CD4-positive, alpha-beta memory T cell (primary cell): ENCODE measurements at places on chromosomes 1 and 21.

DNA sequence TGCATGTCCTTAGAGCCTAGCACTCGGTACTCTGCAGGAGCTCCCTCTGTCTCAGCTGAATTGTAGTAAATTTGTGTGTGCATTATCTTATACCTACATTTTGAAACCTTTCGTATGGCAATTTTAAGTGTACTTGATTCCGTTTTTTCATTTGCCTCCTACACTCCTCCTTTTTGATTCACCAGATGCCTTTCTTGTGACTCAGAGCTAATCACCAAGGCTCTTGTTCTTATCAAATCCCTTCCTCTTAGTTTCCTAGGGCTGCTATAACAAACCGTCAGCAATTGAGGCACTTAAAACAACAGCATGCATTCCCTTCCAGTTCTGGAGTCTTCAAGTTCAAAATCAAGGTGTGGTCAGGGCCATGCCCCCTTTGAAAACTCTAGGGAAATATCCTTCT lies 261.0 kb downstream of the ASTN1 start:
- DNase-seq = no peak

- no peak for DNase-seq
Measured at GRCh38 chr1:173666646-173667045, 3.0 kb downstream of the ANKRD45 start.

DNA sequence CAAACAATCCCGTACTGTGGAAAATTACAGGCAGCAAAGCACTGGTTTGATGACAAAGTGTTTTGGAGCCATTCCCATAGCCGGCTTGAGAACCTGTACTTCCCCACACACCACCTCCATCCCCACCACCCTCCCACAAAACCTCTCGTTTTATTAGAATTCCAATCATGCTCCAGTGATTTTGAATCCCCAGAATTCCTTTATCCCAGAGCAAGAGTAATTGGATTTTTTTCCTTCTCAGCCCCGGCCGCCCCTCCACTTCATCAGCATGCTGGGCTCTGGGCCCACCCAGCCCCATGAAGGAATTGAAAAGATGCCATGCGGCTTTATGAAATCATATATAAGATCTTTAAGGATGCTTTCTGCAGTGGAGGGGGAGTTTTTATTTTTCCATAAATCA lies 136.6 kb downstream of the OMA1 start:
- no peak for DNase-seq

- DNase-seq = no peak
Measured at GRCh38 chr1:199040076-199040905, 401.5 kb downstream of the PTPRC start.

DNA sequence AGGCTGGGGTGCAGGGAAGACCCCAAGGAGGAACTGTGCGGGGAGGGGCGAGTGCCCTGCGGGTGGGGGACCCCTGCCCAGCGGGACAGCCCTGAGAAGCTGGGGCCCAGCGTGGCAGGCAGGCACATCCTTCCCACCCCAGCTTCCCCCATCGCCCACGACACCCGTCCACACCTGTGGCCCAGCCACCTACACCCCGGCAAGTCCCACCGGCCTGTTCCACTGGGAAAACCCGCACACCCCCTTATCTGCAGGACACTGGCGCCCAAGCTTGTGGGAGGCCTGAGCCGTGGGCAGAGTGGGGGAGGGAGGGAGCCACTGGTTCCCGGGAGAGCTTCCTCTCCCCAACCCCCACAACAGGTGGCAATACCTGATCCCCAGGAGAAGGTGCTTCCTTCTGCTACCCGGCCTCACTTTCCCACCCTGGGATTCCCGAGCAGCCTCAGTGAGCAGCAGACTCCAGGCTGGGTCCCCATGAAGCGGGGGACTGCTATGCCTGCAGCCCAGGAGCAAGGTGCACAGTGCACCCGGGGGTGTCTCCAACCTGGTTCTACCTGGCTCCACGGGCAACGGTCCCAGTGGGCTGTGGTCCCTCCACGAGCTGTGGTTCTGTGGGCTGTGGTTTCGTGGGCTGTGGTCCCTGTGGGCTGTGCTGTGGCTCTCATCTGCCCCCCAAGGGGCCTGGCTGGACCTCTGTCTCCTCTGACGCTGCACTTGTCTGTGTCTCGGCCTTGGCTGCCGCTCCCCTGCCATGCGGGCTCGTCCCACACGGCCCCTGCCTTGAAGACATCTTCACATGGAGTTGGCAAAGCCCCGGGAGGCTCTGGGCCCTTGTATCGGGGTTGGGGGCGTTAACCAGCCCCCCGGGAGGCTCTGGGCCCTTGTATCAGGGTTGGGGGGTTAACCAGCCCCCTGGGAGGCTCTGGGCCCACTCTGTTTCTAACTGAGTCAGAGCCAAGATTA lies 37.8 kb upstream of the POFUT2 start:
- no peak for DNase-seq

DNA sequence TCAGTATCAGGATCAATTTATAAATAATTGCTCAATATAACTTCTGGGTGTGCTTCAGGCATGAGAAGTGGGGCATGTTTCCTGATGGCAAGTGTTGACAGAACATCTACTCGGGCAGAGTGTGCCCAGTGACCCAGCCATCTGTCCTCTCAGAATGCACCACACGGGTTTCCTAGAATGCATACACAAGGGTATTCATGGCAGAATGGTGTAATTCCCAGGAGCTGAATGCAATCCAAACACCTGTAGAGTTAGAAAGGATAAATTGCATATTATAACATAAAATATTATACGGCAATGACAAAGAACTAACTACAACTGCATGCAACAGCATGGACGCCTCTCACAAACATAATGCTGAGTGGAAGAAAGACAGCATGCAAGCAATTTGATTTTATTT lies 391.9 kb downstream of the SIPA1L2 start:
- no peak for DNase-seq

DNA sequence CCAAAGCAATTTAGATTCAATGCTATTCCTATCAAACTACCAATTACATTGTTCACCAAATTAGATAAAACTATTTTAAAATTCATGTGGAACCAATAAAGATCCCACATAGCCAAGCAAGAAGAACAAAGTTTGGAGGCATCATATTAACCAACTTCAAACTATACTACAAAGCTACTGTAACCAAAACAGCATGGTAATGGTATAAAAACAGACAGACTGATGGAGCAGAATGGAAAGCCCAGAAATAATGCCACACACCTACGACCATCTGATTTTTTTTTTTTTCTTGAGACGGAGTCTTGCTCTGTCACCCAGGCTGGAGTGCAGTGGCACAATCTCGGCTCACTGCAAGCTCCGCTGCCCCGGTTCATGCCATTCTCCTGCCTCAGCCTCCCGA lies 7.1 kb downstream of the ZNF124 start:
- no peak for DNase-seq

DNA sequence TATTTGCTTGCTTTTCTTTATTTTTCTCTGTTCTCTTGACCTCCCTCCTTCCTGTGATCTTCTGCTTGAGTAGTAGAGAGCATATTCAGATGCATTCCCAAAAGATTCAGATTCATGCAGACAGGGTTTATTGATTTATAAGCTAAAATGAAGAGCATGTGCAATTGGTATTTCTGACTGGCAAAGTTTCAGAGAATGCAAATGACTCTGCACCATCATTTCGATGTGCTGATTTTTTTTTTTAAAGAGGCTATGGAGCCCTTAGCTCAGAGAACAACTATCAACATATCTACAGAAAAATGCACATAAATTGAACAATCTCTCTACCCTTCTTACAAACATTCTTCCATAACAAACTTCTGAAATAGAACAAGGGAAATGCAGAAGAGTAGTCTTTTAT lies 312.0 kb downstream of the VAV3 start:
- DNase-seq = no peak

- DNase-seq = no peak
Measured at GRCh38 chr1:30172299-30172694, 551.1 kb downstream of the MATN1 start.

GRCh38 chr1:246734866-246735265 lies 10.7 kb downstream of the SCCPDH start:
- no peak for DNase-seq

DNA sequence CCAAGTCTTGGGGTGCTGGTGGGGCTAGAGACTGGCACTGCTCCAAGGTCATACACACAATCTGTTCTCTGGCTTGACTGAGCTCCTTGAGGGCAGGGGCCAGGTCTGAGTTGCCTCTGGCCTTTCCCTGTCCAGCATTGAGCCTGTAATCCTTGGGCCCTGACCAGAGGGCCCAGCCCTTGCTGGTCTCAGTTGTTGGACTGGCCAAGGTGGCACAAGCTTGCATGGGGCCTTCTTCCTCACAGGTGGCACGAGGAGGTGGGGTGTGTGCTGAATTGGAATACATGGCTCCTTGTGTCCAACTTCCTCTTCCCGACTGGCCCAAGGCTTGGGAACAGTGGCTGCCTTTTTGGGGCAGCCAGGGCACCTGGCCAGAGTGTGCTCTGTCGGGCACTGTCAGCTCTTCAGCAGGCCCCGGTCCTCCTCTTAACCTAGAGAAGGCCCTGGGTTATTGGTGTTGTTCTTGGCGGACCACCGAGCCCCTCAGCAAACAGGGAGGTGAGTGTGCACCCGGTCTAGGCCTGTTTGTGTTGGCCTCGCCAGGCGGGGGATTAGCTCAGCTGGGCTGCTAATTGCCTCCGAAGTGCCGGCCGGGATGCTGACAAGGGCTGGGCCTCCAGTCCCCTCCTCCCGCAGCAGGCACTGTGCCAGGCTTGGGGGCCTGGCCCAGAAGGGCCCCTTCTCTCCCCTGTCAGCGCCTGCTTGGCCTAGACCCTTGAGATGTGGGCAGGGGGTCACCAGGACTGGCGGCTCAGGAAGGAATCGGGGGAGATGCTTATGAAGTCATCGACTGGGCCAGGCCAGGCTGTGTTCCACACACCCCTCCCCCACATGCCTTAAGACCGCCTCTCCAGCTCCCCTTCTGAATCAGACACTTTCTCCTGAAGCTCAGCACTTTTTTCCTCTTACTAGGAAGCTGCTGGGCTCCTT lies 28.5 kb downstream of the WNT4 start:
- DNase-seq = no peak
